Muscle of leg (tissue), 16 donors: ENCODE measurements at places on chromosomes 5 and 9. TPM values are rescaled to one million over a fixed set of nuclear protein-coding genes. Genes with fewer than 3 reads are reported as not detected.

Gene TXNDC15
- 72.7 TPM for total RNA-seq

- no peak overlapping the region for H3K4me3 ChIP-seq
- no peaks in the 10 kb centered on the region for H3K27me3 ChIP-seq
- H3K4me1 ChIP-seq = no peaks in the 10 kb centered on the region
- DNase-seq = no peak
- no peak overlapping the region for H3K27ac ChIP-seq
These were observed 39.2 kb upstream of the ELOVL7 start for GRCh38 chr5:60883229-60883628.

DNA sequence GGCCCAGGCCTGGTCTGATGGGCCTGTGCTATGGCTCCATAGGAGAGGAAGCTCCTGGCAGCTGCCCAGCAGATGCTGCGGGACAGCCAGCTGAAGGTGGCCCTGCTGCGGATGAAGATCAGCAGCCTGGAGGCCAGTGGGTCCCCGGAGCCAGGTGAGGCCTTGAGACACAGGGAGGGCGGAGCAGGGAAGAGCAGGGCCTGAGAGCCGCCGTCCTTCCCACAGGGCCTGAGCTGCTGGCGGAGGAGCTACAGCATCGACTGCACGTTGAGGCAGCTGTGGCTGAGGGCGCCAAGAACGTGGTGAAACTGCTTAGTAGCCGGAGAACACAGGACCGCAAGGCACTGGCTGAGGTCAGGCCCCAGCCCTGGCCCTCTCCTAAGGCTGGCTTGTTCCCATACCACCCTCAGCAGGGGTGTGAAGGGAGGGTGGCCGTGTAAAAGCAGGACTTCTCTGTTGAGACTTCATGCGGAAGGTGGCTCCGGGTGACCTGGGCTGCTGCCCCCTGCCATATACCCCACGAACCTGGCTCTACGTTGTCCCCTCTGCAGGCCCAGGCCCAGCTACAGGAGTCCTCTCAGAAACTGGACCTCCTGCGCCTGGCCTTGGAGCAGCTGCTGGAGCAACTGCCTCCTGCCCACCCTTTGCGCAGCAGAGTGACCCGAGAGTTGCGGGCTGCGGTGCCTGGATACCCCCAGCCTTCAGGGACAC is 4.5 kb downstream of the PKN3 start:
- H3K27me3 ChIP-seq = no peaks in the 10 kb centered on the region
- H3K4me1 ChIP-seq = peaks cover 29% of the 10 kb centered on the region
- peaks cover 13% of the 10 kb centered on the region for H3K36me3 ChIP-seq
- peak overlapping the region; percentile 7 for H3K27ac ChIP-seq
- peak; percentile 40 for DNase-seq

Gene TAF1L
- under 0.01 TPM for total RNA-seq

- peaks cover 3% of the 10 kb centered on the region for H3K36me3 ChIP-seq
- H3K27ac ChIP-seq = peak overlapping the region; percentile 31
- H3K27me3 ChIP-seq = no peaks in the 10 kb centered on the region
- no peak for DNase-seq
- H3K4me3 ChIP-seq = no peak overlapping the region
- H3K4me1 ChIP-seq = peaks cover 31% of the 10 kb centered on the region
These were observed 274.3 kb downstream of the NR3C1 start for GRCh38 chr5:143129203-143129602.

DNA sequence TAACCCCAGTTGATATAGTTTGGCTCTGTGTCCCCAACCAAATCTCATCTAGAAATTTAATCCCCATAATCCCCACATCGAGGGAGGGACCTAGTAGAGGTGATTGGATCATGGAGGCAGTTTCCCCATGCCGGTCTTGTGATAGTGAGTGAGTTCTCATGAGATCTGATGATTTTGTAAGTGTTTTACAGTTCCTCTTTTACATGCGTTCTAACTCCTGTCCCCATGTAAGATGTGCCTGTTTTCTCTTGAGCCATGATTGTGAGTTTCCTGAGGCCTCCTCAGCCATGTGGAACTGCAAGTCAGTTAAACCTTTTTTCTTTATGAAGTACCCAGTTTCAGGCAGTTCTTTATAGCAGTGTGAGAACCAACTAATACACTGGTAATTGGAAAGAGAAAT is 73.6 kb downstream of the CDH12 start:
- no peak overlapping the region for H3K27ac ChIP-seq
- H3K4me1 ChIP-seq = no peaks in the 10 kb centered on the region
- H3K36me3 ChIP-seq = no peaks in the 10 kb centered on the region
- no peak overlapping the region for H3K4me3 ChIP-seq
- no peak for DNase-seq
- no peaks in the 10 kb centered on the region for H3K27me3 ChIP-seq

Gene OR1J2
- total RNA-seq = not detected

DNA sequence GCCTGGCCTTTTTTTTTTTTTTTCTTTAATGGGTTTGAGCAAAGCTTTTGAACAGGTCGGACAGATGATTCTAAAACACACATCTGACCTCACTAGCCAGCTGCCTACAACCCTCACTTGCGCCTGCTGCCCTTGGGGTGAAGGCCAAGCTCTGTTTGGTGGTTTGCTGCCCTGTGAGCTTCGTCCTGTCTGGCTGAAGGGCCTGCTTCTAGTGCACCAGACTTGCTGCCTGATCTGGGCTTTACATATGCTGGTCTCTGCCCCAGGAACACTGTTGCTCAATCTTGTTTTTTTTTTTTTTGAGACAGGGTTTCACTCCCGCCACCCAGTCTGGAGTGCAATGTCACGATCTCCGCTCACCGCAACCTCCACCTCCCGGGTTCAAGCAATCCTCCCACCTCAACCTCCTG is 16.4 kb upstream of the DOLPP1 start:
- H3K36me3 ChIP-seq = peaks cover 72% of the 10 kb centered on the region
- no peak overlapping the region for H3K27ac ChIP-seq
- peaks cover 10% of the 10 kb centered on the region for H3K4me1 ChIP-seq

DNA sequence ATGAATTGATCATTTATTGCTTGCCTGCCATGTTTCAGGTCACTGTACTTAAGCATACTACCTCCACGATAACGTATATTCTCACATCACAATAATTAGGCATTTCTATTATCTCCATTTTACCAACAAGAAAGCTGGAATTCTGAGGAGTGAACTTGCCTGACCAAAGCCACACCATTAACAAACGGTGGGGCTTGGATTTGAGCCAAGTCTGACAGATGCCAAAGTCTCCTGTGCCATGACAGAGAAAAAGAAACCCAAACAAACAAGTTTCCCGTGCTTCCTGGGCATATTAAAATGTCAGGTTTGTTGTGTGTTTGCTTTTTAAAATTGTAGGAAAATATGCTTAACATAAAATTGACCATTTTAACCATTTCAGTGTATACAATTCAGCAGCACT is 40.8 kb upstream of the KCNV2 start:
- no peak overlapping the region for H3K4me3 ChIP-seq
- H3K27me3 ChIP-seq = no peaks in the 10 kb centered on the region
- H3K36me3 ChIP-seq = no peaks in the 10 kb centered on the region
- H3K4me1 ChIP-seq = no peaks in the 10 kb centered on the region
- H3K27ac ChIP-seq = no peak overlapping the region

- H3K36me3 ChIP-seq = peaks cover 4% of the 10 kb centered on the region
- no peak overlapping the region for H3K27ac ChIP-seq
- no peaks in the 10 kb centered on the region for H3K27me3 ChIP-seq
- no peak for DNase-seq
These were observed 75.0 kb downstream of the NR6A1 start for GRCh38 chr9:124696101-124696500.

- peaks cover 11% of the 10 kb centered on the region for H3K36me3 ChIP-seq
- DNase-seq = no peak
- H3K4me1 ChIP-seq = peaks cover 7% of the 10 kb centered on the region
These were observed 32.8 kb upstream of the SUSD3 start for GRCh38 chr9:93025736-93026135.

Gene IL13
- not detected for total RNA-seq

GRCh38 chr5:156332245-156332644 is 5.3 kb downstream of the SGCD start:
- H3K36me3 ChIP-seq = peaks cover 25% of the 10 kb centered on the region
- no peak for DNase-seq

DNA sequence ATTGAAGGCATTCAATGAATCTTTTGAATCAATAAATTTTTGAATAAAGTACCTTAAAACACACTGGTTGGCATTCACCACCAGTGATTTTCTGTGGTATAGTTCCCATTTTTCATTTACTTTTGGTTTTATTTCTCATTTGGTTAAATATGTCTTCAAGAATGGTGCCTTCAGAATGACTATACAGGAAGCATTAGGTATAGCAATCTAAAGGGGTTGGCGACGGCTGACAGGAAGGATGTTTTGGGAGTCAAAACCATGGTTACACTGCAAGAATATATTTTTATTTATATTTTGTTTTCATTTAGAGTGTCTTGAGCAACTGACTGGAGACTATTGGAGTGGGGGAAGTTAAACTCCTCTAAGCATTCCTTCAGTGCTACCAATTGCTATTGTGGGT is 235.7 kb downstream of the HTR1A start:
- H3K27ac ChIP-seq = no peak overlapping the region
- no peak overlapping the region for H3K4me3 ChIP-seq
- no peak for DNase-seq
- no peaks in the 10 kb centered on the region for H3K27me3 ChIP-seq
- H3K4me1 ChIP-seq = no peaks in the 10 kb centered on the region

- peaks cover 8% of the 10 kb centered on the region for H3K27me3 ChIP-seq
- H3K4me1 ChIP-seq = peaks cover 23% of the 10 kb centered on the region
- H3K4me3 ChIP-seq = no peak overlapping the region
- no peaks in the 10 kb centered on the region for H3K36me3 ChIP-seq
- peak; percentile 64 for DNase-seq
- H3K27ac ChIP-seq = no peak overlapping the region
These were observed 7.4 kb downstream of the KLF9 start for GRCh38 chr9:70407081-70407503.

Gene PDE6A
- total RNA-seq = not detected

GRCh38 chr5:16427587-16427986 is 38.0 kb downstream of the ZNF622 start:
- no peak overlapping the region for H3K4me3 ChIP-seq
- H3K27ac ChIP-seq = no peak overlapping the region
- H3K27me3 ChIP-seq = peaks cover 3% of the 10 kb centered on the region

Gene SNX30
- 10.9 TPM for total RNA-seq

DNA sequence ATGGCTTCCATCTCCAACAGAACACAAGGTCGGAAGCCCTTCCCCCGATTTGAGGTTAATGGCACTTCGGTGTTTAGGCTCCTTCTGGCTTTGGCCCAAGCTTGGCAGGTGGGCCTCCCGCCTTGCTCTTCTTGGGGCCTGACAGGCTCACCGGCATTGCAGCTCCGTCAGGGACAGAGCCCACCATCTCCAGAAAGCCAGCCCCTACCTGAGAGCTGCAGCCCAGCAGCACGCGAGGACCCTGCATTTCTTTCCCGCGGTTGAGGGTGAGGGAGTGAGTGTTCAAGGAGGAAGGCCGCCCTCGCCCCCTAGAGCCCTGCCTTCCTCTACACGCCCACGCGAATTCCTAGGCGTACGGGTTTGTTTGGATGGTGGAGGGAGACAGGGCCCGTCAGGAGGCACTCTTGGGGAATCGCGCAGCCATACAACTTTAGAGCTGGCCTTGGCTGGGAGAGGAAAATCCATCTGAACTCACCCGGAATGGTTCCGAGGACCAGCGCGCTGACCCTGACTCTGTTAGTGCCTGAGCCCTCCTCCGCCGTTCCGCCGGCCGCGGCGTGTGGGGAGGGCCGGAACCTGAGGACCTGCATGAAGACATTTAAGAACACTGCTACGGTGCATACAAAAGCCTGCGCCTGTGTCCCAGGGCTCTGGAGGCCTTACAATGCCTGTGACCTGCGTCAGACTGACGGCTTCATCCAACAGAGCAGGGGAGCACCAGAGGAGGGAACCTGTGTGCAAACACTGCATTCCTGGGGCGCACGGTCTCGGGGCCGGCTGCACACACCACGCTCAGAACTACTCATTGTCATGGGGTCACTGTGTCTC is 73.8 kb downstream of the MRPL36 start:
- no peaks in the 10 kb centered on the region for H3K36me3 ChIP-seq
- no peaks in the 10 kb centered on the region for H3K4me1 ChIP-seq
- H3K27ac ChIP-seq = no peak overlapping the region
- H3K27me3 ChIP-seq = peaks cover 13% of the 10 kb centered on the region
